ENCODE measurements at places on chromosomes 6 and 20.
A peak's percentile ranks its signal among the peaks of the same experiment; 100 is the strongest.

- no peak for DNase-seq
Observed at GRCh38 chr20:14882157-14882556, 544.7 kb upstream of the FLRT3 start.

- DNase-seq = no peak
Observed at GRCh38 chr6:11702089-11702488, 76.5 kb downstream of the ADTRP start.

GRCh38 chr20:48180024-48180423 lies 394.7 kb upstream of the SULF2 start:
- DNase-seq = no peak

GRCh38 chr6:105793130-105793529 lies 293.0 kb upstream of the PRDM1 start:
- no peak for DNase-seq

GRCh38 chr6:142452993-142453392 lies 151.2 kb downstream of the ADGRG6 start:
- DNase-seq = no peak

DNA sequence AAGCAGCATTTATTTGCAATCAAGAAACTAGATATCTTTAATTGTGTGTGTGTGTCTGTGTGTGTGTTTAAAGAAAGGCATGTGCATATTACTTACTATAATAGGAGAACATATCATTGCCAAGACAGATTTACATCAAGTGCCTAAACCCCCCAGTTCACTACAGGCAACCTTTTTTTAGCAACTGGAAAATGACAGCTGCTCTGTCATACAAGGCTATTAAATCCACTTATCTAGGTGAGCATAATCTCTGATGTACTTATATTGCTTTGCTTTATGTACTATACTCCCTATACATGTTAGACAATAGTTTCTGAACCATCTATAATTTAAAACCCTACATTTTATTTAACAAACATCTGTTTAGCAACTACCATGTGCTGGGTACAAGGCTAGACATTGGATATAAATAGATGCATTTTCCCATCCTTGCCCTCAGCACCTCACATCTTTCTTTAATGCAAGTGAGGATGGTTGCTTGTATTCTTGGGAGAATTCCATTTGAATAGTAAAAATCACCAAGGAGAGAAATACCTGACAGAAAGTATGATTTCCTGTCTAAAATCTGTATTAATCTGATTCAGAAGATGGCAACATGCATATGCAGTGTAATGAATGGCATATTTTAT lies 398.3 kb downstream of the LAMA2 start:
- DNase-seq = no peak

GRCh38 chr20:49646126-49646525 lies 67.6 kb downstream of the B4GALT5 start:
- DNase-seq = no peak

- DNase-seq = no peak
Observed at GRCh38 chr20:57288651-57289277, 22.3 kb upstream of the BMP7 start.

DNA sequence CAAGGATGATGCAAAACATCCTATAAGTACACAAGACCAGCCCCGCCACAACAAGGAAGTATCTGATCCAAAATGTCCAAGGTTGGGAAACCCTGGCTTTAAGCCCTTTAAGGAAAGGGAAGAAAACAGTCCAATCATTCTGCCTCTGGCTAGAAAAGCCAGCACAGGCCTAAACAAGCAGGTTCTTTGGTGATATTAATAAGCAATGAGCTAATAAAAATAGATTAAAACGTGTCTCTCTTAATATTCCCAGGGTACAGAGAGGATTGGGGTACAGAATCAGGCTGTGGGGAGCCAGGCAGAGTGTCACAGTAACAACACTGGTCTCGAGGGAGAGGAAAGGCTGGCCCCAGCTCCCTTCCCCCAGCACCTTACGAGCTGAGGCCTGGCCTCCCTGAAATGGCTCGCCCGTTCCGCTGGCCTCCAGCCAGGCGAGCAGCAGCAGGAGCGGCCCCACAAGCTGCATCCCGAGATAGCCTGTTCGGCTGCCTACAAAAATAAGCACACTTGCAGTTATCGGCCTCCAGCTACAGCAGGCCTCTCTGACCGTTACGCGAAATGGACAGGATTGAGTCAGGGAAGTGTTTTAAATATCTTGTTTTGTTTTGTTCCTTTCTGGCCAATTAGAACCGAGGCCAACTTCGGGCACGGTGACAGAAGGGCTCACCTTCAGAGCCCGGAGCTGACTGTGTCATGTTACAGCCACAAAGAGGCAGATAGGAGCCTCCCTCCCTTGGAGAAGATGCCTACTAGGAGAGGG lies 4.0 kb upstream of the ZMYND8 start:
- no peak for DNase-seq

DNA sequence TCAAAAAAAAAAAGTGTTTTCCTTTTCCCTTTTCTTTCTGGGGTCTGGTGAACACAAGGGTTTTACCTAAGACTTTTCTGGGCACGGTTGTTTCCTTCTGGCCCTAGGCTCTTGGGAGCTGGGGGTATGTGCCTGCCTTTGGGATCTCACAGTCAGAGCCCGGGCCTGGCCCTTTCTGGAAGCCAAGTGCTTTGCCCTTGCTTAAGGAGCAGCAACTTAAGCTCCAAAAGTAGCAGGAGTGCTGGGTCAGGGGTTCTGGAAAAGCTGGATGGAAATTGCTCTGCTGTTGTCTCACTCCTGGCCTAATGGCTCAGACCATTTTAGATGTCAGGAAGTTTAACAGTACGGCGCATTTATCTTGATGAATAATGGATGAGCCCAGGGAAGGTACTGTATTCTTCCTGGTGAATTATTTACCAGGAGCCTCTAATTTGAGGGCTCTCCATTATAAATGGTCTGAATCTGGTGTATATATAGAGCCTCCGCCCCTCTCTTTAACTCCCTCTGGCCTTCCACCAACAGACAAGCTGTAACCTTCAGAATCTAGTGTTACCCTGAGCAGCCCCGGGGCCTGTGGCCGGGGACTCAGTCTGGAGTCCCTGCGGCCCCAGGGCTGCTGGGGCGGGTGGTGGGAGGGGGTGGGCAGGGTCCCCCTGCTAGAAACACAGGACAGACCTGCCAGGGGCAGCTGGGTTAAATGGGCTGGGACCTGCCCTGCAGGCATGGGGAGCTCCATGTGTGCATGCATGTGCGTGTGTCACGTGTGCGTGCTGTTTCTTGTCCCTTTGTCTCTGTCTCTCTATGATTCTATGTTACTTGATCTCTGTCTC lies 37.5 kb downstream of the PTK7 start:
- DNase-seq = no peak

DNA sequence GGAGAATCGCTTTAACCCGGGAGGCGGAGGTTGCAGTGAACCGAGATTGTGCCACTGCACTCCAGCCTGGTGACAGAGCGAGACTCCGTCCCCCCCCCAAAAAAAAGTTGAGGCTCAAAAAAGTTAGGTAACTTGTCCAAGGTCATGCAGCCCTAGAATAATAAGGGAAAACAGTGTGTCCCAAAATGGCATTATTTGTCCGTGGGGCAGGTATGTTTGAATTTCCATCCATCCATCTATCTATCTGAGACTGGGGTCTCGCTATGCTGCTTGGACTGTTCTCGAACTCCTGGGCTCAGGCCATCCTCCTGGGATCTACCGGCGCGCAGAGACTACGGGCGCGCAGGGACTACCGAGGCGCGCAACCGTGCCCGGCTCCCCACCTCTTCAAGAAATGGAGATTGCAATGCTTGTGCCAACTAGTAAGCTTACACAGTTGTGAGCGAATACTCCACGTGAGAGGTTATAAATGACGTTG lies 374 bp upstream of the ABCC10 start:
- DNase-seq = no peak

GRCh38 chr6:16372029-16372776 lies 133.8 kb downstream of the GMPR start:
- DNase-seq = no peak

GRCh38 chr6:129936329-129937165 lies 75.4 kb upstream of the TMEM244 start:
- peak; percentile 21 for DNase-seq

- no peak for DNase-seq
Observed at GRCh38 chr6:40336940-40337760, 250.0 kb downstream of the LRFN2 start.

DNA sequence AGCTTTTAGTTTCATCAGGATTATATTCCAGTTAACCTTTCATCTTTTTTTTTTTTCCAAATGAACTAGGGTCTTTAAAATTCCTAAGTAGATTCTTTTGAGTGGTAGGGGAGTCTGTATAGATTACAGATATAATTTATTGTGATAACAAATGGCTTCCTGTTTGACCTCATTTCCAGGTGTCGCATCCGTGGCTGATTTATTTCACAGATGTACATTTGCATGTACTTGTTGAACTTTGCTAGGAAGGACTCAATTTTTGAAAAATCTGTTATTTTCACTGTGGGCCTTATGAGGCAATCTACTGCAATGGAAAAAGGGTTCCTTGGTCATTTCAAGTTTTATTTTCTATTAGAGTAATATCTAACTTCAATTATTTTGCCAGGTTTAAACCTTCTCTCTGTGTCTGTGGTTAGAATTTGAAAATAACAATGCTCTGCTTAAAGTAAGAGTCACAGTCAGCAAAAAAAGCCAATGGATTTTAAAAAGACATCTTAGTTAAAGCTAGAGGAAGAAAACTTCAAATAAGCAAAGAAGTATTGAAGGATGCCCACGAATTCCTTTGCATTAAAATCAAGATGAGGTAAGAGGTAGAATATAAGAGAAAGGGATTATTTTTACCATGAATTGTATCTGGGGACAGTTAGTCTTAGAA lies 57.9 kb downstream of the SAMD5 start:
- DNase-seq = no peak

DNA sequence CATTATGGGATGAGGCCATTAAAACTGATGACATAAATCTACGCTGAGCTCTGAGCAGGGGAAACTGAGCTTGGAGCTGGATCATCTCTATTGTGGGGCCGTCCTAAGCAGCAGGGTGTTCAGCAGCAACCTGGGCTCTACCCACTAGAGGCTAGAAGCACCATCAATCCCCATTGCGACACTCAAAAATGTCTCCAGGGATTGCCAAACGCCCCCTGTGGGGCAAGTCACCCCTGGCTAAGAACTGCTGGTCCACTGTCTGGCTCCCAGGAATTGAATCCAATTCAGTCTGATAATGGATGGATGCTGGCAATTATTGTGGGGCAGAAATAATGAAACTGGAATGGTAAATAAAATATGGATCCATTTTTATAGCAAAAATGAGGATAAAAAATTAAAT lies 38.2 kb downstream of the PMEPA1 start:
- DNase-seq = no peak

- DNase-seq = no peak
Observed at GRCh38 chr6:14453712-14454472, 336.3 kb downstream of the CD83 start.

- no peak for DNase-seq
Observed at GRCh38 chr6:47276377-47276776, 33.3 kb downstream of the TNFRSF21 start.

DNA sequence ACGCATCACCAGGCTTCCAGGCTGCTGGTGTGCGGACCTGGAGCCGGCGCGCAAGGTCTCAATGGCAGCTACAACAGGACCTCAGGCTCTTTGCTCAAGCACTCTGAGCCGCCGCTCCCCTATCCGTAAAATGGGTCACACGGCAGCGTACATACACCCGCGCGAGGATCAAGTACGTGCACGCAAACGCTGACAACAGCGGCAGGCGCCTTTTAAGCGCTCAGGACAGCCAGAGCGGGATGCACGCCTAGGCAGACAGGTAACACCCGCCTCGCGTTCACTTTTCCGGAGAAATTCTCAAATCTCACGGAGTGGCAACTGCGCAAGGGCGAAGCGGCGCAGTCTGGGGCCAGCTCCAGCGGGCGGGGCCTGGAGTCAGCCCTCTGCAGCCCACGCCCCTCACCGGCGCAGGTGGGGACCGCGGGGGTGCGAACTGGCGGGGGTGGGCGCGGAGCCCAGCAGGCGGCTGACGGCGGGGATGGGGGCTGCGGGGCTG lies 535 bp downstream of the EXOC2 start:
- DNase-seq = no peak

DNA sequence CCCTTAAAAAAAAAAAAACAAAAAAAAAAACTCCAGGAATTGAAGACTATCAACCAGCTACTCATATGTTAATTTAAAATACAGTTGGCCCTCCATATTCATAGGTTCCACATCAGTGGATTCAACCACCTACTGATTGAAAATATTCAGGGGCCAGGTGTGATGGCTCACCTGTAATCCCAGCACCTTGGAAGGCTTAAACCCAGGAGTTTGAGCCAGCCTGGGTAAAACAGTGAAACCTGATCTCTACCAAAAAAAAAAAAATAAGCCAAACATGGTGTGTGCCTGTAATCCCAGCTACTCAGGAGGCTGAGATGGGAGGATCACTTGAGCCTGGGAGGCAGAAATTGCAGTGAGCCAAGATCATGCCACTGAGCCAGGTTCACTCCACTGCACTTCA lies 72.4 kb upstream of the SMIM8 start:
- DNase-seq = no peak

DNA sequence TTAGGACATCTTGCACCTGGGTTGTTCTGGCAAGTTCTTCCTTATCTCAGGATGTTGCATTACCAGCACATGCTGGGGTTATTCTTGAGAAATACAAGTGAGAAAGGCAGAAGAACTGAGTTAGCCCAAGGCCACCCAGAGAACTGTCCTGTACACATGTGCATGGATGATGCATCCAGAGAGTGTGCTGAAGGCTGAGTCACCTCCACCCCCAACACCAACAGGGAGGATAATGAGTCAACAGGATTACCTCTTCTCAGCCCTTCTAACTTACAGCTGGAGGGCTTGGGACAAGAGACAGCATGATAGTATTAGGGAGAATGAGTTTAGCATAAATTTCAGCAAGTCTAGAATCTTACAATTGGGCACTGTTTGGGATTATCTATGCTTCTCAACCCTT lies 8.5 kb downstream of the SCGN start:
- no peak for DNase-seq

- no peak for DNase-seq
Observed at GRCh38 chr20:38798266-38798665, 7.2 kb upstream of the PPP1R16B start.

- no peak for DNase-seq
Observed at GRCh38 chr20:32352121-32352720, 5.9 kb upstream of the ASXL1 start.

DNA sequence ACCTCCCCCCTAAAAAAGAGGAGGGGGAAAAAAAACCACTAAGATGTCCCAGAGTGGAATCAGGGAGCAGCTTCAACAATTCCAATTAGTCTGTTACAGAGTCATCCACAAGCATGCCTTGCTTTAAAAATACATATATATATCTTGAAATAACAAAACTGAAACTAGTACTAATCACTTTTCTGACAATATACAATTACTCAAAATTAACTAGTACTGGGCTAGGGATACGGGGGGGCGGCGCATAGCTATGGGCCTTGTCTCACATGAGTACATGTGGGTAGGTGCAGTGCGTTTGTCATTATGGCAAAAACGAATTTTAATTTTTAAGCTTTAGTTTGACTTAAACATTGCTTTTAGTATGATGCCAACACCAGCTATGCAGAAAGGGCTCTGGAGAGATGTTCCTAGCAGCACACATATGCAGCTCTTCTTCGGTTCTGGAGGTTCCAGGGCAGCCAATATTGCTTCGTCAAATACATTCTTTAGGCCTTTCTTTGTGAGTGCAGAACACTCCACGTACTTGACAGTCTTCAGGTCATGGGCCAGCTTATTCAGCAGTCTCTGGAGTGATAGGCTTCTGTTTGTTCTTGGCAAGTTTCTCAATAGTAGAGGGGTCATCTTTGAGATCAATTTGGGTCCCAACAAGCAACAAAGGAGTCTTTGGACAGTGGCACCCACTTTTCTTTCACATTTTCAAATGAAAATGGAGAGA lies 38.8 kb downstream of the ITCH start:
- no peak for DNase-seq

- DNase-seq = peak; percentile 36
Observed at GRCh38 chr20:6533761-6534479, 233.6 kb upstream of the BMP2 start.

Measured in smooth muscle cell of the brain vasculature (primary cell).